LHCN-M2 (cell line): ENCODE measurements at places on chromosomes 5 and 9. TPM values are rescaled to one million over a fixed set of nuclear protein-coding genes. Genes with fewer than 3 reads are reported as not detected.
A peak's percentile ranks its signal among the peaks of the same experiment; 100 is the strongest.

Gene SPATA31A3
- total RNA-seq = not detected in 2 replicates

Gene TAF1L
- not detected in 2 replicates for total RNA-seq

Gene RMRP
- total RNA-seq = 5,651 and 6,728 TPM in 2 replicates

DNA sequence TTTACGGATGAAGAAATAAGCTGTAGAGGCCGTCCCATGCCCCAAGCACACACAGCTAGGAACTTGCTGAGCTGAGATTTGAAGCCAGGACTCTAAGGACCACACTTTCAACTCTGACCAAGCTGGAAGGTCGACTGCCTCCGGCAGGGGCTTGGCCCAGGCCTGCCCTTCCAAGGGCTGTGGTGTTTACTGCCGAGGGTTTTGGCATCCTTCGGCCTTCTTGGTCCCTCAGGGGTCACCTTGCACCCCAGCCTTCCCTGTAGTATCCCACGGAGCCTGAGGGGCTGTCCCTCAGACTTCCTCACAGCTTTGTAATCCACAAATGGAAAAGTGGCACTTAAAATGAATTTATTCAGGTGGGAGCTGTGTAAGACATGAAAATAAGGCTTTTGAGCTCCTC, 83.7 kb upstream of the SPRY4 start:
- DNase-seq = no peak

GRCh38 chr9:133726401-133727276, 11.5 kb downstream of the SARDH start:
- peak; percentile 39 for DNase-seq

DNA sequence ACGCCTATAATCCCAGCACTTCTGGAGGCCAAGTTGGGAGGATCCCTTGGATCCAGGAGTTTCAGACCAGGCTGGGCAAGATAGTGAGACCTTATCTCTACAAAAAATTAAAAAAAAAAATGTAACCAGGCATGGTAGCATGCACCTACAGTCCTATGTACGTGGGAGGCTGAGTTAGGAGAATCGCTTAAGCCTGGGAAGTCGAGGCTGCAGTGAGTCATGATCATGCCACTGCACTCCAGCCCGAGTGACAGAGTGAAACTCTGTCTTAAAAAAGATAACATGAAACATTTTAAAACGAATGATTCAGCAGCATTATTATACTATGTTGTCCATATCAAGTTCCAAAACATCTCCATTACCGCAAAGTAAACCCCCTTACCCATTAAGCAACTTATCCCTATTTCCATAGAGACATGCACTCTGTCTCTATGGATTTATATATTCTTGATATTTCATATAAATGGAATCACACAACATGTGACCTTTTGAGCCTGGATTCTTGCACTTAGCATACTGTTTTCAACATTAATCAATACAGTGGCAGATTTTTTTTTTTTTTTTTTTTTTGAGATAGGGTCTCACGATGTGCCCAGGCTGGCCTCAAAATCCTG, 56.9 kb upstream of the MTMR12 start:
- DNase-seq = no peak

DNA sequence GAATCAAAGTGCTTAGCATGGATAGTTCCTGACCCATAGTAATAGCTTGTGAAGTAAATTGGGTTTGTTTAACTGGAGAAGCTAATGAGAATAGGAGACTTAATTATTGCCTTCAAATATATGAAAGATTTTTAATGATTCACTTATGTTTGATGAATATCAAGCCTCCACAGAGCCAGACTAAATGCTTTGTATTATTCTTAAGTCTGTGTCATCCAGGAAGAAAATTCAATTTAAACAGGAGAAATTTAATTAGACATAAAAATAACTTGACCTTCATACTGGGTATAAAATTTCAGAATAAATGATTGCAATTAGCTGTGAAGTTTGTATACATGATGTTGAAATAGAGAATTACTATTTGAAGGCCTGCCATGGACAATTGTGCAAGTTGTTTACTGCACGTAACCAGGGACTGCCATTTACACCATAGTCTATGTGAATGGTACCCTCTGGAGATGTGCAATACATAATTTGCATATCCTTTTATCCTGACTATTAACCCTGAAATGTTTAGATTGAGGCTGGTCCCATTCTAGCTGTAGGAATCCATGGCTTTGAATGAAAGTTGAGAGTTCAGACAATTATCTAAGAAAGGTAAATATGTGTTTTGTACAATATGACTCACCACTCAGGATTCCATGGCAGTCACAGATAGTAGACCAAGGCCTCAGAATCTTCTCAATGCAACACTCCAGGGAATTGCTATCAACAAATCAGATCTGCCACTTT, 133.5 kb upstream of the IL12B start:
- peak; percentile 24 for DNase-seq

DNA sequence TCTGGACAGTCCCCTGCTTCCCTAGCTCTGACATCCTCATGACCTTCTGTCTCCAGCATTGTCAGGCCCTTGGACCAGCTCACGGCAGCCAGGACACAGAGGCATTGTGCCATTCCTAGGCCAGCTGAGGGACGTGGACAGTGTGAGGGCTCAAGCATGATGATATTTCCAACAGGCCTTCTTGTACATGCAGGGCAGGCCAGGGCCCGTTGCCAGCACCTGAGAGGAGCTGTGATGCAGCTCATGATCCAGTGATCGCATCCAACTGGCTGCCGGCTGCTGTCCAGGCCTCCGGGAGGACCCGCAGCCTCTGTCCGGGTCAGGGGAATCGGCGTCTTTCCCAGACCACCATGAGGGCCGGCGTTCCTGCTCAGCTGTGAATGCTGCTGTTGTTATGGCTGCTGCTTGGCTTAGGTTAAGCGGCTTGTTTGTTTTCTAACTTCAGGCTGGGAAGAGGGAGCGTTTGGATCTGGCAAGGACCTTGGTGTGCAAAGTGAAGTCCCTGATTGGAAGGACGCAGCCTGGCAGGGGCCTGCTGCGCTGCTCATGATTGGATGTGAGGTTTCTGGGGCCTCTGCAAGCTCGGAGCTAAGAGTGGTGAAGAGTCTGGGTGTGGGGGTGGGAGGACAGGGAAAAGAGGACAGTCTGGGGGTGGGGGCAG, 53.8 kb downstream of the PDZD2 start:
- no peak for DNase-seq

DNA sequence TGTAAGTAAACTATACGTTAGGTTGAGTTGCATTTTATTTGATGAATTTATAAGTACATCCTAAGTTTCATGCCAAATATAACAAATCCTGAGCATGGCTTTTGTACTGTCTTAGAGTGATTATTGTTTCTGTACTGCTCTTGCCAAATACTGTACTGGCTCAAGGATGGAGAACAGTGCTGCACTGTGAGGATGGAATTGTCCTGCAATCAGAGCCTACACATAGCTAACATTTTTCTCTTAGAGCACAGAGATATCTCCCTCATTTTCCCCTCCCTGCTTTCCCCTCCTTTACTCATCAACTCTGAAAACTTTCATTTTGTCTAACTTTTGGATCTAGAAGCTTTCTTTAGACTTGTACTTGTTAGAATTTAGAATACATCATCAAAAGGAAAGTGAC, 28.3 kb downstream of the LRRC70 start:
- DNase-seq = no peak
